Spinal cord (tissue), 10 donors: ENCODE measurements at places on chromosomes 1 and 21. TPM values are rescaled to one million over a fixed set of nuclear protein-coding genes. Genes with fewer than 3 reads are reported as not detected.

The SRGAP2C gene
- polyA plus RNA-seq: 38.0 TPM

The KCNN3 gene
- 19.9 TPM for polyA plus RNA-seq

The MTARC1 gene
- 31.6 TPM for polyA plus RNA-seq

The DIO1 gene
- 0.57 TPM for polyA plus RNA-seq

The RPE65 gene
- 3.7 TPM for polyA plus RNA-seq

The TMEM240 gene
- 43.5 TPM for polyA plus RNA-seq

The HHIPL2 gene
- 1.0 TPM for polyA plus RNA-seq

The ZNF281 gene
- 22.9 TPM for polyA plus RNA-seq

The OR2T3 gene
- polyA plus RNA-seq: not detected

The SMPDL3B gene
- 1.4 TPM for polyA plus RNA-seq

The C1orf226 gene
- polyA plus RNA-seq: 8.8 TPM

The FCGR1A gene
- polyA plus RNA-seq: 24.0 TPM

The CASQ1 gene
- polyA plus RNA-seq: 1.4 TPM

The TMCC2 gene
- 77.4 TPM for polyA plus RNA-seq

The OR2L2 gene
- polyA plus RNA-seq: 0.44 TPM

The PHC2 gene
- 105 TPM for polyA plus RNA-seq

The CR2 gene
- 0.21 TPM for polyA plus RNA-seq

The GCLM gene
- polyA plus RNA-seq: 13.3 TPM

The WDR64 gene
- polyA plus RNA-seq: 0.32 TPM

The PSMA5 gene
- polyA plus RNA-seq: 86.0 TPM

The PROK1 gene
- 1.0 TPM for polyA plus RNA-seq

The DNAJC6 gene
- polyA plus RNA-seq: 101 TPM

The MORC3 gene
- polyA plus RNA-seq: 27.9 TPM

The NAV1 gene
- 96.3 TPM for polyA plus RNA-seq

The CELA3A gene
- polyA plus RNA-seq: not detected

The PGD gene
- polyA plus RNA-seq: 216 TPM
